ENCODE measurements at places on chromosomes 12 and 14.
A peak's percentile ranks its signal among the peaks of the same experiment; 100 is the strongest.

DNA sequence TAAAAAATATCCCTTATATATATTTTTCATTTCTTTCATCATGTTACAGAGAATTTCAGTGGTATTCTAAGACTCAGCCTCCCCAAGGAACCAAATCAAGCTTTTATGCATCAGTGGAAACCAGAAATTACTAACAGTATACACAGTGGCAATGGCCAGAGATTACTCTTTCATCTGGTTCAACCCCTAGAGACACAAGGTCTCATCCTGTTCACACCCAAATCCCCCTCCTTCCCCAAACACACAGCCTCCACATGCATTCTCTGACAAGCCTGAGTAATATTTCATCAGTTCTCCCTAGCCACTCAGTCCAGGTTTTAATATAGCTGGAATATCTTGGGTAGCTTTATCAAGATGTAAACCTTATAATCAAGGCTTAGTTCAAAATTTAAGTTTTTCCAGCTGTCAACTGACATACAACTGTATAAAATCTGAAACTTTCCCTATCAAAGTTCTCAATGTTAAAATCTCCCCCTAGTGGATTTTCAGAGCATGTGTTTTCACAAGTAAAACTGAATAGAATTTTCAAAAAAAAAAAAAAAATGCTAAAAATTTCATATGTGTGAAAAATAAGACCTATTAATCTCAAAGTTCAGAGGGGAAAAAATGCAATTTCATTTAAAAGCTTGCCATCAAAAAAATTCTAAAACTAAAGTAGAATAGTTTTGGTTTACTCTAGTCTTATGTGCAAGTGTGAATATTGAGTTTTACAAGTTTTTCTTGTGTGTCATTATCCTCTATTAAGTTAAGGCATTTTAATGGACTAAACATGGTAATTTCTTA, 10.5 kb upstream of the SSTR1 start:
- DNase-seq, result no peak

DNA sequence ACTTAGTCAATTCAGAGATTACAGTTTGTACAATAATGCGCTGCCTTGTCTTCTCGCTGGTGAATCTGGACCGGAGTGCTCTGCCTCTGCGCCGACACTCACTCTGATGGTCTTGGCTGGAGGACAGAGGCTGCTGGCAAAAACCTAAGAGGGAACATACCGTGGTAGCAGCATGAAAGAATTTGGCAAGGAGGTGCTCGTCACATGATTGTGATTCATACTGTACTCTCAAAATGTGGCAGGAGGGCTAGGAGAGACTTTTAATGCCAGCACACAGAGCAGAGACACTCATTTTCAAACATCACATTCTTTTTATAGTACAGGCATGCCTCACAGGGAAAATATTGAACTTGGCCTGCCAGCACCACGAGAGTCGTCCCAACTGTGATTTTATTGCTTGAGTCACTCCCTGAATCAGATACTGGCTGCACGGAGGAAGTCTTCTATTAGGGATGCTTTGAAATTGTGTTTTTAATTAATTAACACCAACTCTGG, 67.8 kb downstream of the HMGA2 start:
- DNase-seq, result no peak

GRCh38 chr14:21096438-21096837, 2.0 kb downstream of the ZNF219 start:
- no peak for DNase-seq

GRCh38 chr12:15205341-15206010, 15.7 kb downstream of the RERG start:
- no peak for DNase-seq

- DNase-seq, result no peak
Observed at GRCh38 chr12:108021141-108021540, 107.9 kb upstream of the WSCD2 start.

DNA sequence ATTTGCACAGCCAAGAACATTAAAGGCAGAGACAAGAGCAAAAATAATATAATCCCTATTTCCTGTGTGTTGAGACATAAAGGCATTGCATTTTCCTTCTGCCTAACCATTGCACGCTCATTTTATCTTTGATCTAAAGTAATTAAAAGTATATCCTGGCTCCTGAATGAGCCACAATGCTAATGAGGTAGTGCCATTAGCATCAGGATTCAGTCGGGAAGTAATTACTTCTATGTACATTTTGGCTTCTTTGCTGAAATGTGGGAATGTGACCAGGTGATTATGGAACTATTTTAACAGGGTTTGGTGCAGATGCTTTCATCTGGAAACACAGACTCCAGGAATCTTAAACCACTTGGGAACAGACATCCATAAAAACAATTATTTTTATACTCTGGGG, 77.4 kb downstream of the TMTC1 start:
- no peak for DNase-seq

GRCh38 chr14:69676723-69677122, 65.3 kb downstream of the SUSD6 start:
- no peak for DNase-seq

DNA sequence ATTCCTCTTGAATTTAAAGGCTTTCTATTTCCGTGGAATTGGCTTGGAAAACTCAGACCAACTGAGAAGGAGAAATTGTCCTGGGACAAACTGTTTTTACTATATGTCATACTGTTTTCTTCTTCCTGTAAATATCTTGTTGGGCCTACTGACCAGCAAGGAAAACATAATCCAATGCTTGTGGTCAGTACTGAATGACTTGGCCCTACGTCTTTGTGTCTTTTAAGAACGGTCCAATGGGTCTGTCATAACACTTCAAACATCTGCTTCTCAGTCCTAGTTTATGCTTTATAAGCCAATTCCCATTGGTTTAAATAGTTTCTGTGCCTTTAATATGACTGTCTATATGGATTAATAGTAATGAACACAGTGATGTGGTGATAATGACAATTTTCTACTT, 248.5 kb upstream of the DDHD1 start:
- DNase-seq, result no peak

- no peak for DNase-seq
Observed at GRCh38 chr12:40335991-40336390, 111.2 kb downstream of the LRRK2 start.

DNA sequence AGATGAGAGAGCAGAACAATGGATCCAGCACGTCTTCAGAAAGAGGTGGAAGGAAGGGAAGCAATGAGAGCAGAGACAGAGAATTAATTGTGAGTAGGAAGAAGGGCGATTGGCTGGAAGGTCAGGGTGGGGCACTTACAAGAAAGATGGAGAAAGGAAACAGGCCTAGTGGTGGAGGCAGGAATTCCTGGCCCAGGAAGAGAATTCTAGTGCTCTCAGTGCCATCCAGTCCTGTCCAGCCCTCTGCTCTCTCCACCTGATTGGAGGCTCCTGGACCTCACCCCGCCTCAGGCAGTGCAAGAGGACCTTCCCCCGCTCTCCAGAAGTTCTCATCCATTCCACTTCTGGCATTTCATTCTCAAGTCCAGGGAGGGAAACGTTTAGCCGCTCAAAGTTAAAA, 43.0 kb downstream of the NGB start:
- no peak for DNase-seq

- peak; percentile 58 for DNase-seq
Observed at GRCh38 chr12:31590642-31591379, at the start of gene DENND5B. Gene DENND5B, minus strand, starts transcription at chr12:31591136. Its CDS starts 304 bp downstream, at chr12:31590832.

DNA sequence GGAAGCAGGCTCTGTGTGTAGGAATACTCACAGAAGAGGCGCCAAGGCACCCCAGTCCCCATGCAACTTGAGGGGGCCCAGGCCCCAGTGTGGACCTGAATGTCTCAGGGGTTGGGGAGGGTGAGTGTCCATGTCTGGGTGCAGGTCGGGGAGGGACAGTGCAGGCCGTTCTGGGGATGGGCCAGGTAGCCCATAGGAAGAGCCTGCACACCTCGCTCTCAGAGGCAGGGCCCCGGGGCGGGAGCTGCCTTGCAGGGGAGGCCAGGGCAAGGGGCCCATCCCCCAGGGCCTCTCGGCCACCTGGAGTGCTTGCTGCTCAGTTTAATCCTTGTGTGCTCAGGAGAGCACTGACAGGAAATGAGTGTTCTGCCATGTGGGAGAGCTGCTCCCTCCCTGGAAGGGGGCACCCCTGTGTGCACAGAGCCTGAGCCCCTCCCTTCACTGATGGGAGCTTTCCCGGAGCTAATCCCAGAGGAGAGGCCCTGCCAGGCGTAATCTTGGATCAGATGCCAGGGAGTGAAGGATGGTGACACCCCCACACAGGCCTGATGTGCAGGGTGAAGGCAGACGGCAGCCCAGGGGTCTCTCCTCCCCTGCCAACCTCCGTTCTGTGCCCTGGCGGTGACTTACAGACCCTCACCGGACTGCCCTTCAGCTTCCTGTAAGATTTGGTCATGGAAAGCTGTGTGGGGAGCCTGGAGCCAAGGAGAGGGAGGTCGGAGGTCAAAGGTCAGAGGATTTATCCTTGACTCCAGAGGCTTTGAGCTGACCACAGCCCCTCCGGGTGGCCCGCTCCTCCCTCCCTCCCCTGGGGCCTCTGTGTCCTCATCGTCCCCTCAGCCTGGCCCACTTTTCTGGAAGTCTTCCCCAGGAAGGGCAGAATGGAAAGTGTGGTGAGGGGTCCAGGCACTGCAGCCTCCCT, 24.4 kb upstream of the FBRSL1 start:
- DNase-seq, result no peak

DNA sequence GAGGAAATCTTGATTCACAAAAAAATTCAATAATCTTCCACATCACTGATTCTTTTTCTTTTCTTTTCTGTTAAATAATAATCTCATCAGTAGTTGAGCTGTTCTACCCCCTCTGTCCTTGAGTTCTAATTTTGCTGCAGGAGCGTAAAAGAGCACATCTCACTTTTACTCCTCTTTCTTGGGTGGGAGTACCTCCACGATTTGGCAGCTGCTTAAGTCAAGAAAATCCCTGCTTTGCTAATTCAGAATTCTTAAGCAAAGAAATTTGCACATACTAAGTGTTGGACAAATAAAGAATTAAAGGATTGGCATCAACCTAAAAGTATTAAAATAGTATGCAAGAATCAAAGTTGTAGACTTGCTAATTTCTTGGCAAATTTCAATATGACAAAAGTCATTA, 128.8 kb downstream of the PRKD1 start:
- no peak for DNase-seq

DNA sequence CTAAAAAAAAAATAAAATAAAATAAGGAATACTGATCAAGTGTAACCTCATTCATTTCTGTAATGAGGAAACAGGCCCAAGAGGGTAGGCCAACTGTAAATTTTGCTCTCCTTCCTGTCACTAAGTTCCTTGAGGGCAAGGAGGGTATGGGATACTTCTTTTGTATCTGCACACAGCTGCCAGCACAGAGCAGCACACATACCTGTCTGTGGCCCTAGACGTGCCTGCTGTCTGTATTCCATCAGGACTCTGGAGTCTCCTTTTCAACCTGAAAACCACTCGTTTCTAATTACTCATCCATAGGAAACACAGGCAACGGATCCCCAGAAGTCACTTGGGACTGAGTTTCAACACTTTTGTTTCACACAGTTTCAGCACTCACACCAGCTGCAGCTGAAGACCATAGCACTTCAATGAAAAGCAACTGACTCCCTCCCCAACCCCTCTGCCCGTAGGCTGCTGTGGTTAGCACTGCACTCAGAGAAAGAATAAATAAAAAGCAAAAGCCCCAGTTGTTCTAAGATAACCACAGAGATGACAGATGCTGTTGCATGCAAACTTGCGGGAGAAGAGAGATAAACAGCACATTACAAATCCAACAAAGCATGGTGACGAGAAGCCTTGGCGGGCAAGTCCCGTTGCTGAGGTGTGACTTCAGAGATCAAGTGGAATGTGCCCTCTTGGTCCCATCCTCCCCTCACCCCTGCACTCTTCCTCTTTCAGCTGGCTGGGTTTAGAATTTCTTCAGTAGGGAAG, 24.9 kb downstream of the CRACR2A start:
- DNase-seq, result no peak

GRCh38 chr14:104246401-104247335, 108.3 kb downstream of the KIF26A start:
- no peak for DNase-seq

DNA sequence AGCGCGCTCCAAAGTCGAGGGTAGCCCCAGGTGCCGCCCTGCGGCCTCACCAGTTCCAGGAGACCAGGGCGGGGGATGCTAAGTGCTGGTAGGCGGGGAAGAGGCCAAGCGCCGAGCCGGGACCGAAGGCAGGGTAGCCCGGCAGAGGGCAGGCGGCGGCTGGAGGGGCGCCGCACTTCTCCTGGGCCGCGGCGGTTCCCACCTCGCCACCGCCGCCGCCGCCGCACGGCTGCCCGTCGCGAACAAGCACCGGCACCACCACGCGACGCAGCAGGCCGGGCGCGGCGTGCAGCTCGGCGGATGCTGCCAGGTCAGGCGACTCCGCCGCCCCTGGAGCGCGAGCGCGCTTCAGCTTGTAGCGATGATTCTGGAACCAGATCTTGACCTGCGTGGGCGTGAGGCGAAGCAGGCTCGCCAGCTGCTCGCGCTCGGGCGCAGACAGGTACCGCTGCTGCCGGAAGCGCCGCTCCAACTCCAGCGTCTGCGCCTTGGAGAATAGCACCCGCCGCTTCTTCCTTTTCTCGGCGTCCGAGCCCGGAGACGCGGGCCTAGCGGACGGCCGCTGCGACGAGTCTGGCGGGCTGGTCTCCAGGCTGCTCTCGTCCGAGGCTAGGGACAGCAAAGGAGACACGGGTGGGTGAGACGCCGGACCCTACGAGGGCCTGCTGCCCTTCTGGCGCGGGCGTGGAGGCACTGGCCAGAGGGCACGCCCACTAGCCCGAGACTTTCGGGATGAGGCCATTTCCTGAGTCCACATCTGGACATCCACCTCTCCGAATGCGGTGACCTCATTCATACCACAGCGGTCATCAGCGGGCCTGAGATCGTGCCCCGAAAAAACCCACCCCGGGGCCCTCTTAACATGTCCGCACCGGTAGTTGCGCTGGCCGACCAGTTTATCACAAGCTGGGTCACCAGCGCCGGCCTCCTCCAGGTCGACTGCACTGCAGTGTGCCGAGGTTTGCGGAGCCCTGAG, 1.3 kb downstream of the NKX2-8 start:
- peak; percentile 20 for DNase-seq

DNA sequence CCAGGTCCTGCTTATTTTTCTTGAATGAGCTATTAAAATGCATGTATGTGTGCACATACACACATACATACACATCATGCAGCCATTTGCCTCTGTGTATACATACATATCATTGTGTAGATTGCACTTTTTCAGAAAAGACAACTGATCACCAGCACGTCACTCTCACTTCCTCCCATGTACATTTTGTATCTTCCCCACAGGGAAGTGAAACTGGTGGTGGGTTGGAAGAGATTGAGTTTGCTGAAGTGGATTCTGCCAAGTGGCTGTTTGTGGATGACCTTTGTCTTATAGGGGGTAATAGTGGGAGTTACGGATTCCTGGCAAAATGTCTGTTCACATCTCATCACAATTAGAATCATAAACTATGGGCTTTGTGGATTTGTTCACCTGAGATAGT, 448.6 kb downstream of the RAD51B start:
- DNase-seq, result no peak

- DNase-seq, result no peak
Observed at GRCh38 chr12:129966146-129966995, 62.5 kb upstream of the TMEM132D start.
